ENCODE measurements at places on chromosomes 3 and 15.

GRCh38 chr3:168260859-168261258 lies 165.1 kb upstream of the GOLIM4 start:
- DNase-seq = no peak

DNA sequence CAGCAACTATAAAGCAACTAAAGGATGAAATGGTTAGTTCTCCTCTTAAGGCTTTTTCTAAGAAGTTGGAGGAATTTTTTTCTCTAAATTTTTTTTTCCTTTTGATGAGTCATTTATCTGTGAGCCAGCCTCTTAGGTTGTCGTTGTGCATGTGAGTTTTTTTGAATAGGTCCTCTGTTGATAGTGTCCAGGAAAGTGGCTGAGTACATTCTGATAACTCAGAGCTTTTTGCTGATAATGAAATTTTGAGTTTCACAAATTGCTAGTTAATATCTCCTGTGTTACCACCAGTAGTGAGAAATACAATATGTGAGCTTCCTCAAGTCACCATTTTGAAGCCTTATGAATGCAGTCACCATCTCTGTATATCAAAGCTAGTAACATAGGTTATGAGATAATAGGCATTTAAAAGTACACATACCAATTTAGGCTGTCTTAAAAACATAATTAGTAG lies 7.1 kb upstream of the LXN start:
- no peak for DNase-seq

GRCh38 chr3:50187750-50188149 lies 3.7 kb upstream of the GNAT1 start:
- no peak for DNase-seq

- no peak for DNase-seq
Observed at GRCh38 chr15:30859091-30859874, 44.4 kb upstream of the FAN1 start.

DNA sequence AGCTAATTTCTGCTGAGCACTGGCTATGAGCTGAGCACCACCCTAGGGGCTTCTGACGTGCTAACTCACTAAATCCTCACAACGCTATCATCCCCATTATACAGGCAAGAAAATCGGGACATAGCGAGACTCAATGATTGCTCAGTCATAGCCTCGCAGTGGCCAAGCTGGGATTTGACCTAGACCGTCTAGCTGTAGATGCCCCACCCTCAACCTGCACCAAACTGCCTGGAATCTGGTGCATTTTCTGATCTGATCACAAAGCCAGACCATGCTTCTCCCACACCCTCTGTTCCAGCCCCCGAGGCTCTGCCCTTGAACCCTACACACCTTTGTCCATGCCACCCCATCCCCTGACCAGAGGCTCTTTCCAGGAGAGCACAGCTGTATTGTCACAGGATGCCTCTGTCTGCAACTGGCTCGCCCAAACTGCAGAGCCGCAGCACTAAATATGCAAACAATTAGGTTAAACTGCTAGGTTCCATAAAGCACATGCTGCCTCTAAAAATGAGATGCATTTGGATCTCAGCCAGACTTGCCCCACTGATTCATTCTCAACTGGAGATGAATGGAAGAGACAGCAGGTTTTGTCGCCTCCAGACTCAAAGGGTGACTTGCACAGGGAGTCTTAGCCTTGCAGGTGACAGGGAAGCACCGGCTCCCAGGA lies 95.2 kb downstream of the NUP210 start:
- DNase-seq = no peak

DNA sequence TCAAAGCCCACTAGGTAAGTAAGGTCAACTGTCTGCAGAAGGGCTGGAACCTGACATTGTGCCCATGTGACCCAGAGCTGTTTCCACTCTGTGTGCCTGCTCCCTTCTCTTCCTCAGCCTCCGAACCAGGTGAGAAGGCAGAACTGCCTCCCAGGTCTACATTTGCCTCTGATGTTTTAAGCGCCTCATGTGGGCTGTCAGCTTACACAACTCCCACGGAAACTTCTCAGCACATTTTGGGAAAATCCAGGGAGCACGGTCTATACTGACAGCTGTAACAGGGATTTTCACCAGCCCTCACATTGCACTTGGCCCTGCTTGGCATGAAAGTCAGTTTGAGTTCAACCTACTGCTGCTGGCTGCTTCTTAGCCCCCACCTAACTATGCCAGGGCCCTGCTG lies 46.9 kb upstream of the SLC24A5 start:
- no peak for DNase-seq

- DNase-seq = no peak
Observed at GRCh38 chr3:127764841-127765362, 57.4 kb downstream of the MGLL start.

GRCh38 chr3:13769422-13769821 lies 110.4 kb downstream of the WNT7A start:
- no peak for DNase-seq

DNA sequence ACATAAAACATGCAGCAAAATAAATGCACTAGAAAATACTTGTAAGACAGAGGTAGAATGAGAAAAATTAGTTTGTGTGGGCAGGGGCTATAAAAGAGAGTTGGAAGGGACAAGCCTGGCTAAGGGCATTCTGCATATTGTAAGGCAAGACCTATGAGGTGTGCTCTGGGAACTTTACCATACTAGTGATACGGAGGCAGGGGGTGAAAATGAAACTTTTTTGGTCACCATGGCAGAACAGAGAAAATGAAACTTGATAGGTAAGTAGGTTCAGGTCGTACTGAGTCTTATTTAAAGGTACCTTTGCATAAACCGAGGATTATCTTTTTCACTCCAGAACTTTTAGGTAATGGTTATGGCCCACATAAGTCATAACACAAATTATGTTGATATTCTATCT lies 74.7 kb upstream of the ACKR4 start:
- DNase-seq = no peak

GRCh38 chr3:120399372-120399771 lies 50.2 kb upstream of the LRRC58 start:
- no peak for DNase-seq

DNA sequence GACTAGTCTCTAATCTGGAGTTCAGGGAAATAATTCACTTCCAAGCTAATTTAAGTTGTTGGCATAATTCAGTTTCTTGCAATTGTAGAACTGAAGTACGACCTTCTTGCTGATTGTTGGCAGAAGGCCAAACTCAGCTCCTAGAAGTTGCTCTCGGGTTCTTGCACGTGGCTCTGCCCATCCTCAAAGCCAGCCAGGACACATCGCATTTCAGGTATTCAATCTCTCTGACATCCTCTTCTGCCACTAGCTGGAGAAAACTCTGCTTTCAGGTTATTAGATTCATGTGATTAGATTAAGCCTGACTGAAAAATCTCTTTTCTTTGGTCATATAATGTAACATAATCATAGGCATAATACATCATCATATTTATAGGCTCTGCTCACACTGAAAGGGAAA lies 362.0 kb downstream of the ZPLD1 start:
- no peak for DNase-seq

DNA sequence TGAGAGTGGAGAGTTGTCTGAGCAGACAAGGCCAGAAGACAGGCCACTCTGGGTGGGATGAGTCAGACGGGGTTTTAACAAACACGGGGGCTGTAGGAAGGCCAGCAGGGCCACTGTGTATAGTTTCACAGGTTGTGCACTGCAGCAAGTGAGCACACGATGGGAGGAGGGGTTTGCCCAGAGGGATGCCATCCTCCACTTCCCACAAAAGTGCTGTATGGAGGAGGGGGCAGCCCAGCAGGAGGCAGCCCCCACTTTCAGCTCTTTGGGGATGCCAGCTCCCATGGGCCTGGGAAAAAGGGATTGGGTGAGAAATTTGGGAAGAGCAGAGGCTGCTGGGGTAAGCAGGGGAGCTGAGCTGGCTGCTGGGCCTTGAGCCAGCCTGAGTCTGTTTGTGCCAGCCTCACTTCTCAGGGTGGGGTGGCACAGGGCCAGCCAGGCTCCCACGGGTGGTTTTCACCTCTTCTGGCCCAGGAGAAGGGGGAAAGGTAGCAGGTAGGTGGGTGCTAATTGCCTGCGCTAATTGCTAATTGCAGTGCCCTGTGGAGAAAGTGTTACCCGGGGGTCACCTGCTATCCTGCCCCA lies 6.7 kb downstream of the ZBTB47 start:
- DNase-seq = no peak

Measured in activated CD8-positive, alpha-beta memory T cell treated with anti-CD3 and anti-CD28 coated beads, Interleukin-2, amount 50 U/mL, for 4 hours (primary cell).